ENCODE measurements at places on chromosomes 7 and 10.

- no peak for DNase-seq
Observed at GRCh38 chr7:27917774-27918314, 177.9 kb downstream of the TAX1BP1 start.

DNA sequence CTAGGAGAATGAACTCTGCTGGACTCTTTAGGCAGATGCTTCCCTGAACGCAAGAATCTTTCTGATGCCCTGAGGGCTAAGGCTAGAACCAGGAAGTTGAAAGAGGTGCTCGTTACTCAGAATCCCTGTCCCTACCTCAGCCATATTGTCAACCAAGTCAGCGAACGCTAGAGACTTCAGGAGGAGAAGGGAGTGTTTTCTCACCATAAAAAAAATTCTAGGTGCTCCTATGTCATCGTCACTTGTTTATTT, 359.4 kb downstream of the PRPF18 start:
- DNase-seq: no peak

DNA sequence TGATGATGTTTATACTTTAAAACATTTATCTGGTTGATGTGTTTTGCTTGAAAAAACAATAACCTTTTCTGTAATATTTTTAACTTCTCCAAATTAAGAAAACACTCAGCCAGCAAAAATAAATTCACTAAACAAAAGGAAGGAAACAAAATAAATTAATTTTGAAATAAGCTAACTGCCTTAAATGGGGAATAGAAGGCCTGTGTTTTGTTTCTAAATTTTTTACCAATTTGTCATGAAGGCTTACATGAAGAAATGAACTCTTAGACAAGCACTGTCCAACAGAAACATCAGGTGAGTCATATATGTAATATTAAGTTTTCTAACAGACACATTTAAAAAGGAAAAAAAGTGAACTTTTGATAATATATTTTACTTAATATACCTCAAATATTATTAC, 68.5 kb downstream of the LRRN3 start:
- DNase-seq: no peak

DNA sequence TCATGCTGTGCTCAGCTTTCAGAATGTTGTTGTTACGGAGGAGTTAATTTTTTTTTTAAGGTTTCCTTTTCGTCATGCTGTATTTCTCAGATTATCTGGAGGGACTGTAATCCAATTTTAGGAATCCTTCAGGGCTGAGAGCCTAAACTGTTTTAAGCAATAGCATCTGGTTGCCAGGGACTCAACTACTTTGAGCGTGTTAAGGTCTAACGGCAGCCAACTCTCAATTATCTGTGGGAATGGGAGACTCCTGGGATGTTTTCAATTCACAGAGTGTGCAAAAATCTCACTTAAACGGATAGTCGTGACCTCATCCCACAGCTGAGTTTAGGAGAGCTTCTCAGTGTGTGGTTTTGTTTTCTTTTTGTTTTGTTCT, 291.7 kb downstream of the AUTS2 start:
- no peak for DNase-seq

DNA sequence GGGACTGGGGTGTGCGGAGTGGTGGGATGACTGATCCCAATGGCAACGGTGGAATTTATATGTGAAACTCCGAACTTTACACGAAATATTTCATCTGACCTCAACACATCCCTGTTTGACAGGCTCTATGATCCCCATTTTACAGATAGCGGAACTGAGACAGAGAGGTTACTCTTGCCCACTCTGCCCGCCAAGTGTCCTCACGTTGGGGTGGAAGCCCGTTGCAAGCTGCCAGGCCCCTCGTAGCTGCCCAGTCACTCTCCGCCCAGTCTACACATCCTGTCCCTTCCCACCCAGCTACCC, 397 bp upstream of the NFE2L3 start:
- no peak for DNase-seq

DNA sequence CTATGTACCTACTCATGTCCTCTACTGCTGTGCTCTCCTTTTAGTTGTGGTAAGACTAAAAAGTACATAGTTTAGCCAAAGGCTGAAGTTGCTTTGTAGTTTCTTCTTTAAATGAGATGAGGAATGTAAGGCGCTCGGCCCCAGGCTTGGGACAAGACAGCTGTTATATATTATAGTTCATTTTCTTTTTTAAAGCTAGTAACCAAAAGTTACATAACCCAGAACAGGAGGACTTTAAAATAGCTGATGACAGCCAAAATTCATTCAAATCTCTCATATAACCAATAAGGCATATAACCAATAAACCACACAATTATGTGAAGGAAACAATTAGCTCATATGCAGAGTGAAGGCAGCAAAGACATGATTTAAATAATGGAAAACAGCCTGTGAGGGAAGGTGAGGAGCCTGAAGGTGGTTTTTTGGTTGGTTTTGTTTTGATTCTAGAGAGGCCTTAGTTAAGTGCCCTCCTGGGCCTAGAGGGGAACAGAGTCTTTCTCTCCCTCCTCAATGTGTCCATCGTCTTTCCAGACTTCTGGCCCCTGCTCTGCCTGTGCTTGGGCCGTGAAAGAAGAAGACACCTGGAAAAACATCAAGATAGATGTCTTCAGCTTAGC, 35.8 kb downstream of the SLC26A4 start:
- no peak for DNase-seq

GRCh38 chr7:125136755-125137532, 207.3 kb upstream of the POT1 start:
- no peak for DNase-seq

Data from activated effector memory CD4-positive, alpha-beta T cell treated with anti-CD3 and anti-CD28 coated beads, Interleukin-2, amount 50 U/mL, for 16 hours (primary cell).